ENCODE measurements at places on chromosomes 6 and 20.

DNA sequence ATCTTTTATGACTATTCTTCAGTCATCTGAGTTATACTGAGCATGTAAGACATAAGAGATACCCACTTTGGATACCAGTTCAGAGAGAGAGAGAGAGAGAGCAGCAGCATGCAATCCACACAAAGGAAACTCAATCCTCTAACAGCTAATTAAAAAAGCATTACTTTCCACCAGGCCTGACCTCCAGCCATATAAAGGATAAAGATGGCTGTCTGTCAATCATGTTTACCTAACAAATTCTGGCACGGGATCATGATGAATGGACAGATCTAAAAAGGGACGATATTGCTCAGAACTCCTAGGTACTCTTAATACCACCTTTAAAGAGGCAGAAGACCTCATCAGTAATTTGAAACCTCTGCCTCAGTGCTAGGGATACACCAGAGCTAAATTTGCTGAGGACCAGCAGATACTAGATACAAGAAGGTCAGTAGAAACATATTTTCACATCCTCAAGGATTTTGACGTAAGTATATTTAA, 159.2 kb downstream of the RPS12 start:
- no peak for DNase-seq

- no peak for DNase-seq
Measured at GRCh38 chr6:29081312-29081711, 5.8 kb downstream of the OR2B3 start.

DNA sequence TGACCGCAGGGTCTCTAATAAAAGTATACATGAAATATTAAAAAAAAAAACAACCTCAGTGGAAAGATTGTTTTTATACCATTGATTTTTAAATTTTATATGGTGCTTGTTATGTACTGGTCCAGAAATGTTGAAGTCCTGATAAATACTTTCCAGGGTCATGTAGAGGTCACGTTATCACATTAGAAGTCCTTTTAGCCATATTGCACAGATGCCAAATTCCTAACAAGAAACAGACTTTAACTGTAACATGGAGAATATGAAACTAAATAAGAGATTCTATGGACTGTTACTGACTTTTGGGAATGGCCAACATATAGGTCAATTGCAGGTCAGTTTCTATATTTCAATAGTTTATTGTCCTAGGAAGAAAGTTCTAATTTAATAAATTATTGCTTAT, 89.0 kb downstream of the ADGRB3 start:
- DNase-seq = no peak

DNA sequence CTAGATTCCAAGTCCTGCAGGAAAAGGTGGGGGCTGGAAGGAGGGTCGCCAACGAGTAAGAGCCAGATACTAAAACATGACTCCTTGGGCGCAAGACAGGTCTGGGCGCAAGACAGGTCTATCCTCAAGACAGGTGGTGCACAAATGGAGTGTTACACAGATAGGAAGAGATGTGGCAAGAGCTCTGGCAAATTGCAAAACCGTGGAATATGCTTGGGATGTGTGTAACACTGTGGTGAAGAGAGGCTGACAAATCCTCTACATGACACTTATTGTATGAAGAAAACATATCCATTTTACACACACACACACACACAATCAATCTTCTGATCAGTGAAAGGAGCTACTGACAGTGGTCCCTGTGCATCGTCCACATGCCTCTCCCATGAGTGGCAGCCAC, 77.6 kb downstream of the TBC1D7 start:
- DNase-seq = no peak

GRCh38 chr20:16970776-16971175, 222.6 kb downstream of the OTOR start:
- DNase-seq = no peak

DNA sequence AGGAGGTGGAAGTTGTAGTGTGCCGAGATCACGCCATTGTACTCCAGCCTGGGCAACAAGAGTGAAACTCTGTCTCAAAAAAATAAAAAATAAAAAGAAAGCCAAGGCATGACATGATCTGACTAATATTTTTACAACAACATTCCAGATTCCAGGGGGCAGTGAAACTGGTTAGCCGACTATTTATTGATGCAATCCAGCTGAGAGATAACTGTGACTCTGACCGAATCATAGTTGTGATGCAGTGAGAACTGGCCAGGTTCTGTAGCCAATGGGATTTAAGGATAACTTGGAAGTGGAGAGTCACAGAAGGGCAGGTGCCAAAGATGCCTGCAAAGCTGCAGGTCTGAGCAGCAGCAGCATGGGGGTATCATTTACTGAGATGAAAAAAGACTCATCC, 82.9 kb upstream of the TSHZ2 start:
- no peak for DNase-seq

- no peak for DNase-seq
Measured at GRCh38 chr6:122845916-122846612, 57.0 kb downstream of the SMPDL3A start.

GRCh38 chr20:45949542-45950329, 15.3 kb downstream of the PCIF1 start:
- no peak for DNase-seq

- DNase-seq = no peak
Measured at GRCh38 chr20:31833931-31834521, 11.4 kb downstream of the FOXS1 start.

DNA sequence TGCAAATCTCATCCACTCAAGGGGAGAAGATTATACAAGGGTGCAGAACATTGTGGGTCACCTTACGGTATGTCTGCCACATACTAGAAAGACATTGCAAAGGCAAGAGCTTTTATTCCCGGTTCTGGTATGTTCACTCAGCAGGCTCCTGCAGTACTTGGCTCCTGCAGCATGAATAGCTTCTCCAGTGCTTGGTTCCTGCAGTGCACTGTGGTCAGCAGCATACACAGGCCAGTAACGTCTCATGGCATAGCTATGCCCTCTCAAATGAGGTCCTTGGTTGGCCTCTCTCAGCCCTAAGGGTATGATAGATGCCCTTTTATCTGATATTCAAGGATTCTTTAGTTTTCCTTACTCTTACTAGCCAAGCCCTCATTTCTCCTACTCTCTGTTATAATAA, 12.6 kb downstream of the TCP11 start:
- no peak for DNase-seq

DNA sequence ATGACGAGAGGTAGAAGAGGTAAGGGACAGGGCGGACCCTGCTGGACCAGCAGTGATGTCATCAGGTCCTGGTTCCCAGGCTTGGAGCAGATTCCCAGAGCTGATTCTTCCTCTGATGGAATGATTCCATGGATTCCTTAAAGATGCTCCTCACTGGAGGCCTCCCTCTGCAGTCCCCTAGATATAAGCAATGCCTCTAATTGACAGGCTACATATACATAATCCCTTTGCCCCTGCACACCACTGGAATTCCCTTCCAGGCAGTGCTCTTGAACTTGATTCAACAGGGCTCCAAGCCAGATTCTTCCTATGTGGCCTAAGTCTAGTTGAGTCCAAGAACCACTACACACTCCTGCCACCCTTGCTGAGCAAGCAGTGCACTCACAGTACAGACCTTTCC, 52.3 kb upstream of the L3MBTL3 start:
- DNase-seq = no peak

DNA sequence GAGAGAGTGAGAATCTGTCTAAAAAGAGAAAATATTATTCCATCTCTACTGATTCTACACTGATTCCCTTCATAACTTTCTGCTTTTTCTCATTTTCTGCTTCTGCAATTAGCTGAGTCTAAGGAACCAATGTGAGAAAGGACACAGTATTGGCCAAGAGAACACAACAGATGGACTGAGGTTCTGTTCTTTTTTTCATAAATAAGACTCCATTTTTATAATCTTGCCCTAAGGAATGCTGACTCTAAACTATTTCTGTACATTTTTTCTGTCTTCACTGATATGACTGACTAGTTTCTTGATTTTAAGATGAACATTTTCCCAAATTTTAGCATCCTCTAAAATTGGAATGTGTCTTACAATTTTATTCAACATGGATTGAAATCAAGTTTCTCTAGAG, 87.0 kb upstream of the IYD start:
- no peak for DNase-seq

DNA sequence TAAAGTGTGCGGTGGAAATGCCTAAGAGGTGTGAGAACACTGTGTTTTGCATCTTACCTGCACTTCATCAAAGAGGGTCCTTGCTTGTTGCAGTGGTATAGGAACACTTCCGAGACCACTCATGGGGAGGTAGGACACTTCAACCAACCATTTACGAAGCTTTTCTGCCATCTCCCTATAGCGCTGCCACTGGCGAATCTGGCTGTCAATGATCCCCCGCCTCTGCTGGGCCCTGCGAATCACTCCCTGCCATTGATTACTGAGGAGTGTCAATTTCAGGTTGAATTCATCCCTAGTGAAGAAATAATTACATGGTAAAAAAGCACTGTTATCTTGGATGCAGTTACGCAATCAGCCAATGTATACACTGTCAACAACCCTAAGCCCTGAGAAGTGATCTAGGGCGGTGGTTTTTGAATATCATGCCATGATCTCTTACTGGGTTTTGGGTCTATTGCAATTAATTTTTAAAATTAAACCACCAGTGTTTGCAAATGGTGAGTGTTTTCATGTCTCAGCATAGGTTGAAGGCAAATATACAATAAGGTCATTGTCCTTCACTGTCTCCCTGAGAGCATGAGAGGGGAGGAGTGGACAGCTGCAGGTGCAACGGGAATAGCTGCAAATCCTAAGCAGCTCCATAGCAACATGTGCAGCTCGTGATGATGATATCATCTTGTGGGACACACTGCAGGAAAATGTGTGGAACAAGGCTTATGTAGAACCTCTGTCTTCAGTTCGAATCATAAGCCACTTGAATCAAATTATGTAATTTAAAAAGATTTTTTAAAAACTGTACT, 400.6 kb downstream of the ESR1 start:
- no peak for DNase-seq

GRCh38 chr20:50876063-50876685, 55.1 kb downstream of the ADNP start:
- DNase-seq = no peak

- no peak for DNase-seq
Measured at GRCh38 chr6:116528133-116528532, 16.7 kb downstream of the CALHM5 start.

DNA sequence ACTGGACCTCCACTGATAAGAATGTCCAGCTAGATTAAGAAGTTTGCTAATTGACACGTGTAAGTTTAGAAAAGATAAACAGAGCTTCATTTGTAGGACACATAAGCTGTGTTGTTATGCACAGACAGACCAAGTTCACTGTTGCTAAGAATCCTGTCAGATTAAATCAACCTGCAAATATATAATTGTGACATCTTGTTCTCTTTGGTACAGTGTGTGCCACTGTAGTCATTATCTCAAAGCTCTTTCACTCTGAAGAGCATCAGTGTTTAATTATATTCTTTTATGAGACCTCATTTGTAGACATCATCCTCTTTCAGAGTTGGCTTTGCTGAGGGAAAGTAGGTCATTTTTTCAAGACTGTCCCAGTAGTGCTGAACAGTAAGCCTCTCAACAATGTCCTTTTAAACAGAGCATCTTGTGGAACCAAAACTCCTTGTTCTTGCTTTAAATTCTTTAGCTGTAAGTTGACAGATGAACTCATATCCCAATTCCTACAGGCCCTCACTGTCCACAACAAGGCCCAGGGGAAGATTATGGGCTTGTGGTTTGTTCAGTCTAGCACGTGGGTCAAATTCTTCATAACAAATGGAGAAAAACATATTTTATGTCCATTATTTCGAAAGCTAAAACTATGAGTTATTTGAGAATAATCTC, 252.4 kb downstream of the HDGFL1 start:
- DNase-seq = no peak

DNA sequence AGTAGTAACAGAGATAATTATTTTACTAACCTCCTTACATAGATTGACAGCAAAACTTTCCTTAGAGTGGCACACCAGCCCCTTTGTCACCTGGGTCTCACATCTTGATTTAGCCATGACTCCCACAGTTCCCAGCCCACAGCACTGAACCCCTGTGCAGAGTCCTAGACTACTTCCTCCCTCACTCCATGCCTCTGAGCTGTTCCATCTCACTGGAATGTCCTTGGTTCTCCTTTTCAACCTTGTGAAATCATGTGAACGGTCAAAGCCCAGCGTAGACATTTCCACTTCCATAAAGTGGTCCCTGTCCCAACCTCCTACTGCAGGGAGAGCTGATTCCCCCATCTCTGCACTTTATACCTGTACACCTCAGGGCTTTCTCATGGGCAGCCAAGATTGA, 19.7 kb downstream of the CGA start:
- no peak for DNase-seq

DNA sequence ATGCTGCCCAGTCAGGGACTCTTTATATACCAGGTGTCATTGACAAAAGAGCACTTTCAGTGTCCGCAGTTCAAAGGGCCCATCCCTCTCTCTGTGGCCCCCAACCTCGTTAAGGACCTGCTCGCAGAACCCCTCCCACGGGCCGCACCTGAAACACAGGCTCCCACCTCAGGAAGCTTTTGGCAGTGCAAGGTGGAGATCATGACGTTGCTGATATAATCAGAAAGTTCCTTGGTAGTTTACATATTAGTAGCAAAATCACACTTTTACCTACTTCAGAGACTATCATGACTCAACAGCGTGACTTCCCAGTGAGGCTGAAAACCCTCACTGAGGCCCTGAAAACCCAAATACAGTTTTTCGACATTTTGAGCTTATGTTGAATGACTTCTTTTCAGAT, 4.1 kb downstream of the TTLL2 start:
- DNase-seq = no peak

DNA sequence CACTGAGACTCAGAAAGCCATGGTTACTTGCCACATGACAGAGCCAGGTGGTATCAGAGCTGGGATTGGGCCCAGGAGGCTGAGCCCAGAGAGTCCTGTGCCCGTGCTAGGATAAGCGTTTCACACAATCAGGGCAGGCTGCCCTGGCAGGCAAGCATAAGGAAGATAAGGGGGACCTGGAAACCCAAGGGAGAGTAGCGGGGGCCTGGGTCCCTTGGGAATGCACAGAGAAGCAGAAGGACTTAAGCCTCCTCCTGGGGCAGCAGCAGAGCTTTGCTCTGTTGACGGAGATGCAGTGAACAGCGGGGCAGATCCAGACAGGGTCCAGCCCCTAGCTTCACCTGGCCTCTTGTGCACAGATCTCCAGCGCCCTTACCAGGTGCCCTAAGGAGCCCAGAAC, 8.7 kb downstream of the TRIB3 start:
- no peak for DNase-seq

DNA sequence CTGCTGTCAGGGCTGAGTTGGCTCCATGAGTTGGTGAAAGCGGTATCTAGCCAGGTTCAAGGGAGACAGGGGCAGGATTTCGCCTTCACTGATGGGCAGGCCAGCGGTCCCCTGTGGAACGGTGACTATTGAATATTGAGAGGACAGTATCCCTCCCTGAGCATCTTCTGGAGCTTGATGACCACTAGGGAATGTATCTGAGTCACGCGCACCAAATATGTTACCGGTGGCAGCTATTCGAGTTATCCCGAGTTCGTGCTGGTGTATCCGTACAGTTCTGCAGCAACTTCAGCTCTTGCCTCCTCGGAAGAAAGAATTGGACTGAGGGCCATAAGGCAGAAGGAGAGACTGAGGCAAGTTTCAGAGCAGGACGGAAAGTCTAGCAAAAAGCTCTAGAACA, 24.8 kb downstream of the MTHFD1L start:
- DNase-seq = no peak

DNA sequence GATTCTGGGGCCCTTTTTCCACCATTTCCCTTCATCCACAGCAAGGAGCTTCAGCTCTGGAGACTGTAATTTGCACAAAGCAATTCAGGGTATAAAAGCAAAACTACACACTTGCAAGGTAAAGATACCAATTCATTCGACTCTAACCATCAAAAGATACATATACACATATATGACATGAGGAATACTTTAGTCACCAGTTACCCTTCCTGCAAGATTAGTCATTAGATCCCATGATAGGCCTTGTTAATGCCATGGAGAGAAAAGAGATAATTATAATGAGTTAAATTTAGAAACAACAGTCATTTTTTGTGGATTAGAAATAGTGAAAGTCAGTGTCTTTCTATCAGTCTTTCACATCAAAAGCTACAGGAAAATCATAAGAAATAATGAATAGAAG, 204.2 kb downstream of the KCNQ5 start:
- no peak for DNase-seq

Data from substantia nigra (tissue), 51 donors.